ENCODE measurements at places on chromosomes 7 and 10.

DNA sequence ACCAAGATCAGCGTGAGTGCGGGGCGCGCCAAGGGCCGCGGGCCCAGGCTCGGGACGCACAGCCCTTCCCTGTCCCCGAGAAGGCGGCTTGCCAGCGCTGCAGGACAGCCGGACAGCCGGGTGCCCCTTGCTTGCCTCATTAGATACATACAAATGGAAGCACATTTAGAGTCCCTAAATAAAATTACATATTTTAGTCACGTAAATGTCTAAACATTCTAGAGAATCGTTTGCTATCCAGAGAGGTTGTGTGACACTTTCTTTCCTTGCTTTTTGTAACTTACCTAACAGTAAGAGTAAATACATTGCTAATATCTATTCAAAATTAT, 4.8 kb downstream of the VSTM2A start:
- no peak for DNase-seq

- no peak for DNase-seq
These were observed 65.6 kb upstream of the DUSP5 start for GRCh38 chr10:110432084-110432483.

- DNase-seq, result no peak
These were observed 755 bp downstream of the TOMM7 start for GRCh38 chr7:22821702-22822485.

DNA sequence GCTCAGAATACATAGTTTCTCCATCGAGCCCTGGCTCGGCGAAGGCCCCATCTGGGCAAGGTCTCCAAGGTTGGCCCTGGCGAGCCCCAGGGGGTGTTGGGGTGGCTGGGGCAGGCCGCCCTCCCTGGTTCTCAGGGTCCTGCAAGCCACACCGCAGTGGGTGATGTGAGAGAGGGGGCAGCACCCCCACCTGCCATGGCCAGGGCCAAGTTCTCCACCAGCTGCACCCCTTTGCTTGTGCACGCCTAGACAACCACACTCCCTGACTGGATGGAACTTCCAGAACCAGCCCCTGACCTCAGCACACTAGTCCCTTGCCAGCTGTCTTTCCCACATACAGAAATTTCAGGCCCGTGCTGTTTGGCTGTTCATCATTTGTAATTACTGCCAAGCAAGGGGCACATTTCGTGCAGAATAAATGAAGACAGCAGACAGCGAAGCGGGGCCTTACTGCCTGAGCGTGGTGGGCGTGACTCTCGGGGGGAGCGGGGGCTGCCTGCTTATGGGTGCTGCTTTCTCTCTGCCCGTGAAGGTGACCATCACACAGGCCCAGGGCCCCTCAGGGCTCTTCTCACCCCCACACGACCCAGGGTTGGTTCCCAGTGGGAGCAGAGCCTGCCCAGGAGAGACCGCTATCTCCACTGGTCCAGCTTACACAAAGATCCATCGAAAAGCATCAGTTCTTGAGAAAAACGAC, 85.9 kb downstream of the ADARB2 start:
- no peak for DNase-seq

GRCh38 chr10:30373596-30374327, 24.7 kb upstream of the MTPAP start:
- DNase-seq, result no peak

DNA sequence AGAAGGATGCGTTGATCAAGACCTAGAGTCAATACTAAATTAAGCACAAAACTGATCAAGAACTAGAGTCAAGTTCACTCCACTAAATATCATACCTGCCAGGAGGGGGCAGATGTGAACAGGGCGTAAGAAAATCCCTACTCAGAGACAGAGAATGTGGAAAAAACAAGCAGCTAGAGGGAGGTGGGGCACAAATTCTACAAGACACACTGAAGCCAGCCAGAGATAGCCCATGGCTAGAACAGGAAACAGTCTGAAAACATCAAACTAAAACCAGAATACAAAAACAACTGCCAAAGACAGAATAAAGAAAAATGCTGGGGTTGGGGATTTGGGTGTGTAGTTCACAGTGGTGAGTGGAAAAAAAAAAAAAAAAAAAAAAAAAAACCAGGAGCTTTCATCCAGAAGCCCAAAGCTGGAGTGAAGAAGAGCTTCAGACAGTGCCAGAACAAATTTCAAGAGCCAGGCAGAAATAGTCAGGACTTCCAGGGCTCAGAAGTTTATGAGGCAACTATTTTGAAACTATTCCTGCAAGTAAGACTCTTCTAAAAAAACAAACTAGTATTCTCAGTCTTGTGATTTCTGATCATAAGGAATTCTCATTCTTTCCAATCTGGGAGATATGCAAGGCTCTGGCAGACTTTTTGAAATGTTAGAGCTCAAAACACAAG, 118.3 kb downstream of the CCDC71L start:
- no peak for DNase-seq

- DNase-seq, result no peak
These were observed 236.9 kb downstream of the KLF6 start for GRCh38 chr10:3548076-3548475.

DNA sequence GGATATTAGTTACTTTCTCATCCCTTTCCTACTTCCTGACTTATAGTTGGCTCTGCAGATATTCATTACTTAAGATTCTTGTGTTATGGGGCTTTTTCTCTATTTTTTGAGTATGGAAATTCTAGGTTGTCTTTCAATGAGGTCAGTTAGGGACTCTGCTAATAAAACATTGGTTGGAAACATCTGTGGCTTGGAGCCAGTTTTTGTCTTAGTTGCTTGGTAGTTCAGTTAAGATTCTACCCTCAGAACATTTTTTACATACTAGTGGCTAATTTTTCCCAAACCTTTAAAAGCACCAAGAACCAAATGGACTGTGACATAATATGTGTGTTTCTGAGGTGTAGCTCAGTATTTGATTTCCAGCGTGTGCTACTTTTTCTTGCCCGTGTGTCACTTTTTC, 305.6 kb upstream of the FZD1 start:
- no peak for DNase-seq

DNA sequence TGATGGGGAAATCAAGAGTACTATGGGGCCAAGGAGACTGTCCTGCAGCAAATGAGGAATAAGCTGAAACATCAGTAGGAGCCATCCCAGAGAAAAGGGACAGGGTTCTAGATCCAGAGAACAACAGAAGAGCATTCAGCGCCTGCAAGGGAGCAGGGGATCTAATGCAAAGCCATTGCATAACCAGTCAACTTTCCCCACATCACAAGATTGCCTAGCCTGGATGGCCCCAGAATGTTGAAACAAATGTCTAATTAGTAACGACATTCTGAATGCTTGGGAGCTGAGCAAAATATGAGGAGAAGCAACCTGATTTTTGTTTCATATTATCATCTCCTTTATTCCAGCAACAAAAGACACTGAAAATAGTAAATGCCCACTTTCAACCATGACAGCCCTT, 2.7 kb upstream of the MPP7 start:
- no peak for DNase-seq
